ENCODE measurements at places on chromosomes 16 and 17.

DNA sequence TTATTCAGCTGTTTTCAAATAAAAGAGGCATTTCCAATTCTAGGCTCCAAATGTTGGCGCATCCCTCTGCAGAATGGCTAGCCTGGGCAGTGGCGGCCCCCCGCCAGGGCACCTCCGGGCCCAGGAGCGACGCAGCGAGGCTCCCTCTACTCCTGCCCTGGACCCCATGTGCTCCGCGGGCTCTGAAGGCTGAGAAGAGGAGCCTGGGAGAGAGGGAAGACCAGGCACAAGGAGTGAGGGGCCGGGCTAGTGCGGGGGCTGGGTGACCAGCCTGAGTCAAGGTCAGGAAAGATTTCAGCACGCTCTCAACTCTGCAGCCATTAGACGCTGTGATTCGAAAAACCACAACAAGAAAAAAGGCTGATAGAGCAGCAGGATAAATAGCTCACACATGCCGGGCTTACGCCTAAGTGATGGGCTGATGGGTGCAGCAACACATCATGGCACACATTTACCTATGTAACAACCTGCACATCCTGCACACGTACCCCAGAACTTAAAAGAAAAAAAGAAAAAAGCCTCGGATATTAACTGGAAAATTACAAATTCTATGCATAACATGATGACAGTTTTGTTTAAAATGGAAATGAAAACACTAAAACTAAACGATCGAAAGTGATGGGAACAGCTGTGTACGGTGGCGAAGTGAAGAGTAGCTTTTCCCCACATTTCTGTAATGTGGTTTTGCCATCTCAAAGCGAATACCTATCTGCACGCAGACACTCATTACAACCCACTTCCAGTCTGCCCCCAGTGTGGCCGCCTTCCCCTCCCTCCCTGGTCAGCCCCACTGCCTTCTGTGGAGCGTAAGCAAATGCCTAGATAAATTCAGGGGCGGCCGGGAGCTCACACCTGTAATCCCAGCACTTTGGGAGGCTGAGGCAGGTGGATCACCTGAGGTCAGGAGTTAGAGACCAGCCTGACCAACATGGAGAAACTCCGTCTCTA, 44.4 kb downstream of the MAP1LC3B start:
- DNase-seq: no peak

DNA sequence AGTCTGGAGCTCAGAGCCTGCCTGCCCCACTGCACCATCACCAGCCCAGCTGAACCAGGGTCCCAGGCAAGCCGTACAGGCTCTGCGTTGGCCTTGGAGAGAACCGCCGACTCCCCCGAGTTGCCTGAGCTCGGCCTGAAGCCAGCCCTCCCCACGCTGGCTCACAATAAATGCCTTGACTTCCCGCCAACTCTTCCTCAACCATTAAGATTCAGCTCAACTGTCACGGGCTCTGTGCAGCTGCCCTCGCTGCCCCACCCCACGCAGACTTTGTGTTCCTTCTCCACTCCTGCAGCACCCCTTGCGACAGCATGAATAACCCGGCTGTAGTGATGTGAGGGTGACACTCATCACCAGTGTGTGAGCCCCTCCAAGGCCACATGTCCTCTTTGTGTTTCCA, 4.8 kb upstream of the QPRT start:
- DNase-seq: no peak

DNA sequence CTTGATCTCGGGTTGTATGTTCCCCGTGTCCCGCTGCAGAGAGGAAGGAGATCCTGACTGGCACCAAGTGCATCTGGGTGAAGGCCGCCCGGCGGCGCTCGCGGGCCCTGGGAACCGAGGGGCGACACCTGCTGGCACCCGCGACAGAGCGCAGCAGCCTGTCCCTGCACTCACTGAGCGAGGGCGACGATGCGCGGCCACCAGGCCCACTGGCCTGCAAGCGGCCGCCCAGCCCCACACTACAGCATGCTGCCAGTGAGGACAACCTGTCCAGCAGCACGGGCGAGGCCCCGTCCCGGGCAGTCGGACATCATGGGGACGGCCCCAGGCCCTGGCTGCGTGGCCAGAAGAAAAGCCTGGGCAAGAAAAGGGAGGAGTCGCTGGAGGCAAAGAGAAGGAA, 7.5 kb downstream of the BTBD17 start:
- DNase-seq: no peak

GRCh38 chr17:66406701-66407644, 104.6 kb downstream of the PRKCA start:
- no peak for DNase-seq

DNA sequence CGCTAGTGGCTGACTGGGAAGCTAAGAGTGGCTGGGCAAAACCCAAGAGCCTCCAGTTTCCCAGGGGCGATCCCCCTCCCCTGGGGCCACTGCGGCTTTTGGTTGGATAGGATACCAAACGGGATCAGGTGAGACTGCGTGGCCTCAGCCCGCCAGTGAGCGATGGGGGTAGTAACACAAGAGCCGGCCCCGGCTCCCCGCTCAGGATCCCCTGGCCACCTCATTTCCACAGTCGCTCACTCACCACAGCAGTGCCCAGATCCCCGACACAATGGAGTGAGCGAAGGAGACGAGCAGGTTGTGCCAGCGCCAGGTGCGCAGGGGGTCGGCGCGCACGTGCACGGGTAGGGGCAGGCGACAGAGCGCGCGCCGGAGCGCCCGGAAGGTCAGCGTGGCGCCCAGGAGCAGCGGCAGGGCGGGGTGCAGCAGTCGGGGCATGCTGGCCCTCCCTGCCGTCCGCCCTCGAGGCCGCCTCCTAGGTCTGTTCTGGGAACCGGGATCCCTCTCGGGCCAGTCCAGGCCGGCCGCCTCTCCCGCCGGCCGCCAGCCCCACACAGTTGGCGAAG, 290 bp downstream of the TLCD1 start:
- no peak for DNase-seq

GRCh38 chr17:27596566-27597187, 34.3 kb upstream of the LGALS9 start:
- no peak for DNase-seq

DNA sequence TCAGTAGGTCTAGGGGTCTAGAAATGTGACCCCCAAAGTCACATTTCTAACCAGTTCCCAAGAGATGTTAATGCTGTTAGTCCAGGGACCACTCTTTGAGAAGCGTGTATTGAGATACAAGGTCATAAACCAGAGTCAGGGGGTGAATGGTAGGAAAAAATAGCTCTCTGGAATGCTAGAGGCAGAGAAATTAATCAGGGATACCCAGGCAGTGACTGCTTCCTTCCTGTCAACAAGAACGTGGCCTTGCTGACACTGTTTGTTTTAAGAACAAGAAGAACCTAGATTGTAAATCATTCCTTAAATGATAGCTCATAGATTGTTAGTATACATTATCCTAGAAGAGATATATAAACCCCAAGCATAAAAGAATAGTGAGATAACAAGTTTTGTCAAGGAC, 43.8 kb downstream of the PITPNM3 start:
- DNase-seq: no peak

DNA sequence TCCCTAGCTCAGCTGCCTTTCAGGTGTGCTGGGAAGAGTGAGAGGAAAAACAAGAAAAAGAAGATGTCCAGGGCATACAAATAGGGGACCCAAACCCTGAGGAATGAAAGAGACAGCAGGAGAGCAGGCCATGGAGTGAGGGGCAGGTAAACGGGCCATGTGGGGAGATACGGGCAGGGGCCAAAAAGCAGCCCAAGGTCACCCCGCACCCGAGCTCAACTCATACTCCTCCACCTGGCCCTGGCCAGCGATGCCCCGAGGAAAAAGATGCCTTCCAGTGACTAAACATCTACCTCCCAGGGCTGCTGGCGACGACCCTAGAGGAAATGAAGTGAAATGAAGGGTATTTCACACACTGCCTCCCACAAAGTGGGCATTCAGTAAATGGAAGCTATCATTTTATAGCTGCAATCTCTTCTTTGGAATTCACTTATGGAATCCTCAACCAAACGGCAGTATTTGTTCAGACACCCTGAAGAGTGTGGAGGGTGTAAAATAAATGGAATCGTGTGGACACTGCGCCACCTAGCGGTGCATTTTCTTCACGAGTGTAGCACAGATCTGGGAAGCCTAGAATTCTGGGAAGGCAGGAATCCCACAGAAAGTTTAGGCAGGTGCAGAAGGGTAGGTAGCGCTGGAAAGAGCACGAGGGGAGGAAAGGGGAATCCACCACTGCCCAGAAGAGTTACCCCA, 14.9 kb downstream of the ELAC2 start:
- DNase-seq: peak; percentile 14

GRCh38 chr17:63973930-63974593, 1.3 kb upstream of the SCN4A start:
- no peak for DNase-seq

DNA sequence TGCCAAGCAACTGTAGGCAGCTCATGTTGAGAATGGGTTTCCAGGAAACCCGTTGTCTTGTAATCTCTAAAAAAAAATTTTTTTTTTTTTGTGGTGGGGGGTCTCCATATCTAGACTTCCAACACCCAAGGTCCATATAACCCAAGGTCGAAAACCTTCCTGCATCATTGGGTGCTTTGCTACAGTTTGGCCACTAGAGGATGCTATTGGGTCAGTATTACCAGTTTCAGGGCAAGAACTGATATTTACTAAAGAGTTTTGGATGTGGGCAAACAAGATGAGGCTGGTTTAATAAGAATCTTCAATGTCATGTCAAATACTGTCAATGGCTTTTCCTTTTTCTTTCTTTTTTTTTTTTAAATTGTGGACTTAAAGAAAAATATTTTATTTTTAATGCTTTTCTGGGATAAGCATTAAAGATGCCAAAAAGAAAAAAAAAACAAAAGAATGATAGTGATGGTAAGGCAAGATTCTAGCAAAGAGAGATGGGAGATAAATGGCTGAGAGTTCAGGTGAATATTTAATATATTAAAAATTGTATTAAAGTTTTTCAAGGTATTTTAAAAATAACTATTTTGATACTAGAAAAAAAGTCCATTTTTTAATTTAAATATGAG, 62.2 kb downstream of the DHRS7C start:
- DNase-seq: peak; percentile 15

DNA sequence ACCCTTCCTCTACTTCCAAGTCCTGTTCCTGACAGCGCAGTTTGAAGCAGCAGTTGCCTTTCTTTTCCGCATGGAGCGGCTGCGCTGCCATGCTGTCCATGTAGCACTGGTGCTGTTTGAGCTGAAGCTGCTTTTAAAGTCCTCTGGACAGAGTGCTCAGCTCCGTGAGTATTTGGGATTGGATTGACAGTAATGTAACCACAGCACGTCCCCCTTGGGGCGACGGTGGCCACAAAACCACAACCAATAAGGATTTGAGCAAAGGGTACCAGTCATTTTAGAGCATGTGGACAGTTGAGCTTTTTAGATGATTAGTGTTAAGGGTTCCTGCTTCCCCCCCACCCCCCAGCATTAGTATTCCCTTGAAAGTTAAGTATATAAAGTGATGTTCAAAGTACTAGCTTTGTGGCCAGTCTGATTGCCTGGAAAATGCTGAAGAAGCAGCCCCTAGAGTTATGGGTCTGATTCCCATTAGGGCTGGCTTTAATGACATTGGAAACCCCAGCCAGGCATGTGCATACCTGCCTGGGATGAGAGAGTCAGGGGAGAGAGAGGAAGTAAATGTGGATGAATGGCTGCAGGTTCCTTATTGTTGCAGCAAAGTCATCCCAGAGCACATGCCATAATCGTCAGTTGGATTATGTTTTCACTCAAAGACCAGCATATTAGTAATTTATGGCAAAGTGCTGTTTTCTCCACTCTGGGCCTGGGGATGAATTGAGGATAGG, 31.6 kb upstream of the SLC12A3 start:
- no peak for DNase-seq

DNA sequence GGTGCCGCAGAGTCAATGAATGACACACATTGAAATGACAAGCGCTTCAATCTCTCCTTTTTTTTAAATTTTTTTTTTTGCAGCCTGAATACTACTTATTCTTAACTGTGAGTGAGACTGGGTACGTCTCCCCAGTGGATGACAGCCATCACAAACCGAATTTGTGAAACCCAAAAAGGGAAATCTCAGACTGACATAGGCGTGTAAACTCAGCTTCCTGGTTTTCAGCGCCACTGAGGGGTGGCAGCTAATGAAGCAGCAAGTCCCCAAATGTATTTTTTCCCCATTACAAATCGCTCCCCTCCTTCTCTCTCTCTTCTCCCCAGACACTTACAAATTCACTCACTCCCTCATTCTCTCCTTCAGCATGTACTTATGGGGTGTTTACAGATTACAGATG, 196.0 kb downstream of the MAF start:
- no peak for DNase-seq

GRCh38 chr17:34146440-34147043, 108.5 kb upstream of the CCL2 start:
- DNase-seq: no peak

DNA sequence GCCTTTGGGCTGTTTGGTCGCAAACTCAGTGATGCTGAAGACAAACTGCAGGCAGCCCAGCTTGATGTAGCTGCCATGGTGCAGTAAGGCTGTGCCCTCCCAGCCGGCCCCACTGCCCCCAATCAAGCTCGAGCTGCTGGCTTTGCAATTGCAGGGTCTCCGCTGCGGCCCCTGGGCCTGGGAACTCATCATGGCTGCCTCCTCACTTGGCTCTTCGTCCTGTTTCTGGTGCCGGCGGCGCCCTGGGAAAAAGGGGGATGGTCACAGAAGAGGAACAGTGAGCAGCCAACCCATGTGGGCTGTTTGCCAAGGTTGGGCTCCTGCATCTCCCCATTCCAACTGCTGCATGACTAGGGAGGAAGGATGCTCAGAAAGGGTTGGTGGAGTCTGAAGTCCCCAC, 3.4 kb upstream of the DHRS13 start:
- no peak for DNase-seq

- no peak for DNase-seq
Observed at GRCh38 chr16:85982563-85982939, 83.6 kb downstream of the IRF8 start.

DNA sequence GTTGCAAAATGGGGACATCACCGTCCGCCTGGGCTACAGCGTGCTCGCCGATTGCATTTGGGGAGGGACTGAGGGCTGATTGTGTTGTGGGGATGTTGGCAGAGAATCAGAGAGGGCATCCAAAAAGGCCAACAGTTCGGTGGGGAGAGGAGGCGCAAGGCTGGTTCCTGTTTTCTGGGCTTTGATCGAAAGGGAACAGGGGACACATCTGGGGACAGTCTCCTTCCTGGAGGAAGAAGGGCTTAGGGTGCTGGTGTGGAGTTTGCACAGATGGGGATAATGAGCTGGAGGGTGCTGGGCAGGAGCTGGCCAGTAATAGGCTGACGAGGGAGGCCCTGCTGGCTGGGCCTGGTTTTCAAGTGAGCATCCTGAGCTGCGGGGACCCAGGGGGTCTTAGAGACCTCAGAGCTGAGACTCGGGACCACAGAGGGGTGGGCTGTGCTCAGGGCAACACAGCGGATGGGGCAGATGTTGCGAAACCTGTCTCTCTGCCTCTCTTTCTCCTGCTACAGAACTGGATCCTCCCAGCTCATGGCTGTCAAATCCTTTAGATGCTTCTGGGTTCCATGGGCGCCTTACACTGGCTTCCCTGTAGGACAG, 288.7 kb downstream of the SEC14L1 start:
- no peak for DNase-seq

Measured in HS-5 (cell line).